Astrocyte of the spinal cord (primary cell): ENCODE measurements at places on chromosomes 4 and X.

DNA sequence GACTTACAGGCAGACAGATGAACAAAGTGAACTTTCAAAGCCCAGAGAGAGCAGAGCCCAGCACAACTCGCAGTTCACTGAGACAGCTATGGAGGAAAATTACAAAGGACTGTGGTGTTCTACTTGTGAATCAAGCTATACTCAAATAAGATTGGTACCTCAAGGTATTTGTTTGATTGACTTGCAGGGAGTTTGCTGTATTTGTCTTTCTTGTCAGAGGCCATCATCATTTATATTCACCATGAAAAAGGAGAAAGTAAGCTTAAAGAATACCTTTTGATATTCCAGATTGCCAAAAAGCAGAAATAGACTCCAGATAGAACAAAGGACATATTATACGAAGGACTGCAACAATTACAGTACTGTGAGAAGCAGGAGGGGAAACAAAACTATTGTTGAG lies 1047.9 kb downstream of the RPA4 start:
- no peak for DNase-seq

GRCh38 chrX:41148553-41148952 lies 63.3 kb downstream of the USP9X start:
- DNase-seq: peak; percentile 81

- DNase-seq: no peak
These were observed 9.3 kb downstream of the PRDM8 start for GRCh38 chr4:80206521-80207171.

- DNase-seq: no peak
These were observed 4.3 kb upstream of the FGG start for GRCh38 chr4:154616731-154617130.

DNA sequence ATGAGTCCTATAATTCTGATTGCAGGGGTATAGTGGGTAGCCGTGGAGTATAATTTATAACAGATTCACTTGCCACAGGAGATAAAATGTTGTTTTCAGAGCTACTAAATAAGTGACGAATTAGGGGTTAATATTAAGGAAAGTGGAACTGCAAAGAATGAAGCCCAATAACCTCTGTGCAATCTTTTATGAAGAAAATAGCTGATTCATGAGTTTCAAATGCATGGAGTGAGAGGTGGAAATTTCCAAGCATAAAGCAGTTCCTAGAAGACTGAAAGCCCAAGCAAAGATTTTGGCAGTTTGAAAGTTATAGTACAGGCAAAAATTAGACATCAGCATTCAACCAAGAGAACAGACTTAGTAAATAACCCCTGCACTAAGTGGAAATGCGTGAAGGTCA lies 1782.4 kb upstream of the PCDH10 start:
- DNase-seq: no peak

- DNase-seq: peak; percentile 40
These were observed 202.5 kb upstream of the MAB21L2 start for GRCh38 chr4:150379454-150379853.

DNA sequence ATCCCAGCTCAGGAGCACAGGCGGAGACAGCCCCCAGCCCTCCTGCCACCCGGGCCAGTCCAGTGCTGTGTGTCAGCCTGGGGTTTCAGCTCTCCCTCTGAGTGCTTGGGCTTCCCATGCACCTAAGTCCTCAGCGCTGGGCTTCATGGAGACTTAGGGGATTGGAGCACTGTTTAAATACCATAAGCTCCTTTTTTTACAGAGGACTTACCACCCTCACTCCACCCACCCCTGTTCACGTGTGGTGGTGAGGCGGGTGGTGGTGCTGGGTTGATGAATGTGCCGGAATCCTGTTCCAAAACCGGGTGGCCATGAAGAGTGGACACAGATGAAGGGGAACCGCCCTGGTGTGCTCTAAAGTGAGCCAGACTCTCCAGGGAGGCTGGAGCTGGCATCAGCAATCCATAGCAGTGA lies 66.9 kb downstream of the PSAPL1 start:
- DNase-seq: no peak

GRCh38 chr4:10662937-10663336 lies 21.6 kb downstream of the CLNK start:
- no peak for DNase-seq

- no peak for DNase-seq
These were observed 370.5 kb upstream of the ANXA10 start for GRCh38 chr4:167721617-167722486.

- DNase-seq: peak; percentile 92
These were observed 177.2 kb downstream of the AMELX start for GRCh38 chrX:11470250-11470974.

- no peak for DNase-seq
These were observed 24.9 kb upstream of the OCIAD2 start for GRCh38 chr4:48931459-48931858.

- DNase-seq: peak; percentile 27
These were observed 2.7 kb downstream of the FAM120C start for GRCh38 chrX:54180403-54180802.

DNA sequence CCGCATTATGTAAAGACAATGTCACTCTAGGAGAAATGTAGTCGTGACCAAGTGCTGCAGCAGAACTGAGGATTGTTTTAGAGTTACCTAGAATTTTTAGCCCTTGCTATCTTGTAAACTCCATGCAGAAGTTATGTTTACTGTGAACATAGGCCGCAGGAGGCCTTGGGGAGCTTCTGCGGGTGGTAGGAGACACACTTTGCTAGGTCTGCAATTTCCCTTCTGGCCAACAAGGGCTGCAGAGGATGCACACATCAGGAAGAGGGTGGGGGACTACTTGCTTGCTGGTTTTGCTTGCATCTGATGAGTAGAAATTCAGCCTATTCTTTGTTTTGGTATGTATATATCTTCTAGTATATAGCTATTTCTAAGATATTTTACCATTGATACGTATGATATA lies 23.1 kb downstream of the BANK1 start:
- no peak for DNase-seq

DNA sequence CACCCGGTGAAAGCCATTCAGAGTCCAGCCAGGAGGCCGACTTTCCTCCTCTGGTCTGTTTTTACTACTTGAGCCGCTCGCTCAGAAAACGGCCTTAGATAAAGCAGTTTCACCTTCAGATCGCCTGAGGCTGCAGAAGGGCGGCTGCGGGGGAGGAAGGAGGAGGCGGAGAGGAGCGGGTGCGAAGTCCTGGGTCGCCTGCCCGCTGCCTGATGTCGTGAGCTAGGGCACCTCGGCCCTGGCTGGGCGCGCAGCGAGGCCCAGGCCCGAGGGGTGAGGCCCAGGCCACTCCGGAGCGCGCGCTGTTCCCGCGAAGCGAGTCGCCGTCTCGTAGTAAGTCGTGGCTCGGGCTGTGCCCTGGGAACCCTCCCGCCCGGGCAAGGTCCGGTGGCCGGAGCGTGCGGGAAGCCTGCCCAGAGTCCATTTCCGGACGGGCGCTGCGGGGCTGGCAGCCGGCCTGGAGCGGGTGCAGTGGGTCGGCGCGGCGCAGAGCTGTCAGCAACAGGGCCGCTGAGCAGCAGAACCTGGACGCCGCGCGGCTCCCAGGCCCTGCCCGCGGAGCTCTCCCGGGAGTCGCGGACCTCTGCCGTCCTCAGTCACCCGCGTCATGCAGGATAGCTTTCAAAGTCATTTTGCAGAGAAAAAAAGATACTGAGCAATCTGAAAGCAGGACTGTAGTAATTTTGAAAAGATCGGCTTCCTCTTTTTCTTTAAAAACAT lies 18.6 kb downstream of the TRIM2 start:
- DNase-seq: peak; percentile 52

DNA sequence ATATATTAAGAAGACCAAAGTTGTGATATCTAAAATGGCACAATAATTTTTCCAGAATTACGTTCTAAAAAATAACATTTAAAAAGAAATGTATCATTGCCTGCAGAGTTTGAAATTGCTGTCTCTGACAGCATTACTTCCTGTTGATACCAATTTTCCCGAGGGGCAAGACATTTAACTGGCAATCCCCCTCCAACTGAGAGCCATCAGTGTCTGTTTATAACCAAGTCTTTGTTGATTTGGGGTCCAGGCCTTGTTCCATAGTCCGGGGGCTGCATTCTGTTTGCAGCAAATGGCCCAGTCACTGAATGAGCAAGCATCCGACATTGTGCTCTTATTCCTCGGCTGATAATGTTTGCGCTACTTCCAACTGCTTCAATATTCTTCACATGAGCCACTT lies 231.5 kb downstream of the NAF1 start:
- DNase-seq: no peak

DNA sequence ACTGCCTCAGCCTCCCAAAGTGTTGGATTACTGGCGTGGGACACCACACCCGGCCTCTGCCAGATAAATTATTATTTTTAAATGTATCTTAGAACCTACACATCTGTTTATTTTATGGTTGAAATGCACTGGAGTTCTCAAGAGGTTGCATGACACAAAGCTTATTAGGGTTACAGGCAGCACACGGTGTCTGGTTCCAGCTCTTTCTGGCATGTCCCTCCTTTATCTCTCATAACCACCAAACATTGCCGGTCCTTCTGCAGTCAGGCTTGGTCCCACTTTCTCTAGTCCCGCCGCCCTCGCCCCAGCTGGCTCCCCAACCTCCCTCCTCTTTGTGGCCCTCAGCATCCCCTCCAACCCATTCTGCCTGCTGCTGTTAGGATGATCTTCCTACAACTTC lies 39.7 kb upstream of the SPRY1 start:
- no peak for DNase-seq

- DNase-seq: no peak
These were observed 73.1 kb downstream of the PDGFC start for GRCh38 chr4:156898373-156899117.

- DNase-seq: peak; percentile 22
These were observed 23.1 kb downstream of the CORIN start for GRCh38 chr4:47814618-47815295.

DNA sequence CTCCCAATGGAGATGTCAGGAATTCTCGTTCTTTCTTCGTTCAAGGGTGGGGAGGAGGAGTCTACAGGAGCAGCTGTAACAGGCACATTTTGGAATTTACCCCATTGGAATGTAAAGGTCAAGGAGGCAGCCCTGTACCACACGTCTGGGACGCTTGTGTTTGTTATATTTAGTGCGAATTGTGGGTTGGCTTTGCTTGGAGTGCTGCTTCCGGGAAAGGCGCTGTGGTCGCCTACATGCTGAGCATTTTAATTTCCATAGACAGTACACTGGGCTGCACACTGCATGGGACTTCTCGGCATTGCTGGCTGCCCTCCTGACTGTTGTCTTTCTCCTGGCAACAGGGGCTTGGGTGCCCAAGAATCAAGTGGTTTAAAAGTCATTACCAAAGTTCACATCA lies 12.8 kb downstream of the GYG2 start:
- DNase-seq: peak; percentile 45

DNA sequence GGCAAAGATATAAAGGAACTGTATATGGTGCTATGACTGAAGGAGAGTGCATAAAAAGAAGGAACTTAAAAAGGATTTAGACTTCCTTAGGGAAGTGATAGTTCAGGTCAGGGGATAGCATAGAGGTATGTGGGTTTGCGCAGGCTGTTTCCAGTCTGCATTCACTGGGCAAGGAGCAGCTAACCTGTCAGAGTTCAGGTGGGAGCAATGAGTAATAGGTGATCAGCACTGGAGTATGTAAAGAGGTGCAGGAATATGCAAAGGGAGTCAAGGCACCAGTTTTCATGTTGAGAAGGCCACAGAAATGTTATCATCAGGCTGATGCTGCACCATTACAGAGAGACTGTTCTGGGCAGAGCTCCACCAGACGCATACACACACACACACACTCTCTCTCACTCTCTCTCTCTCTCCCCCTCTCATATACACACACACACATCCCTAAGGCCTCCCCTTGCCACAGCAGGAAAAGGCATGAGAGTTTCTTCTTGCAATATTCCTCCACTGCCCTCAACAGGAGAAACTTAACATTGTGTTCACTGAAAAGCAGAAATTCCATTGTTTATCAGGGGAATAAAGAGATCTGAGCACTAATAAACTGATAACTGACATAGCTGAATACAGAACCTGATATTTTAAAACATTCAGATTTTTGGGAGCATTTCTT lies 256.4 kb upstream of the GRID2 start:
- peak; percentile 44 for DNase-seq

GRCh38 chr4:114423582-114423981 lies 175.0 kb upstream of the UGT8 start:
- no peak for DNase-seq

GRCh38 chr4:1367230-1367935 lies 20.4 kb downstream of the UVSSA start:
- no peak for DNase-seq

DNA sequence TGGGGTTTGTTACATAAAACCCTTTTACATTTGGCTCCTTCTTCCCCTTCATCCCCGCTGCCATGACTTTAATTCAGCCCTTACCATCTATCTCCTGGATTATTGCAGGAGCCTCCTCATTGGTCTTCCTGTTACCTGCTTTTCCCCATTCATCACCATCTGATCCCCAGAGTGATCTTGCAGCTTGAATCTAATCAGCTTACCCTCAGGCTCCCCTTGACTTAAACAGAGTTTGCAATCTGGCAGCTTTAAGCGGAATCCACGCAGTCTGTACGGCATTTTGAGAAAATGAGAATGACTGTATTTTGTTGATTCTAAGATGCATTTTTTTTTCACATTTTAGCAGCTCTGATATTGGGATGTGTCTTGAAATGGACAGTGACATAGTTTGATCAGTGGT lies 14.9 kb upstream of the PPEF1 start:
- no peak for DNase-seq

- DNase-seq: no peak
These were observed 83.2 kb upstream of the USP9X start for GRCh38 chrX:41002026-41002425.

- peak; percentile 87 for DNase-seq
These were observed 249.2 kb upstream of the RPS6KA3 start for GRCh38 chrX:20515841-20516461.

DNA sequence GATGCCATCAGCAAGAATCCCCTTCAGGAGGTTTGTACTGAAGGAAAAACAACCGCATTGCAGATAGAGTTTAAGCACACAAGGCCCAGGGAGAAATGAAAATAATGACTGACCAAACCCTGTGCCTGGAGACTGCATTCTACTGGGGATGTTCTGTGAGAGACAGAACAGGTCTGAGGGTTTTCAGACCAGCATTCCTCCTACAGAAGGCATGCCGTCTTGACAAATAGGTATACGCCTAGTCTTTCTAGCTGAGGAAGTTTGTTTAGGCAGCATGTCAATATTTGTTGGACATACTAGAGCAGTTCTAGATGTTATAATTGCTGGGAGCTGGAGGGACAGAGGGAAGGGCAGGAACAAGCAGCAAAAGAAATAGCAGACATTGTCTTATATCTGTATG lies 68.4 kb upstream of the SCOC start:
- DNase-seq: no peak

DNA sequence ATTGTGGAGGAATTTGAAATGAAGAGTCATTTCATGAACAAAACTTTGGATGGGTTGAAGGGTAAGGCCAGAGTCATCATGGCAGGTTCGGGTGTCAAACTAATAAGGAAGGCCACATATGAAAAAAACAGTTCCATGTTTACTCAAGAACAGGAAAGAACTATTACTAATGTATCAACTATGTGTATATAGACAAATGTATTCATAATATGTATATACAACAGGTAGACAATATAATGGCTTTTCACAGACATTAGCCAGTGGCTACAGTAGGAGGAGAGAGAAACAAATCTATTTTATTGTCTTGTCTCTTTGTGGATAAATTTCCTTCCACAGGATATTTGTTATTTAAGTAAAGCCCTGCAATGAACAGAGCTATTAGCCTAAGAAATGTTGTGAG lies 101.1 kb downstream of the CBLL2 start:
- no peak for DNase-seq

GRCh38 chr4:74623041-74623440 lies 171.3 kb downstream of the BTC start:
- no peak for DNase-seq
